ENCODE measurements at places on chromosomes 4 and X.
A peak's percentile ranks its signal among the peaks of the same experiment; 100 is the strongest.

DNA sequence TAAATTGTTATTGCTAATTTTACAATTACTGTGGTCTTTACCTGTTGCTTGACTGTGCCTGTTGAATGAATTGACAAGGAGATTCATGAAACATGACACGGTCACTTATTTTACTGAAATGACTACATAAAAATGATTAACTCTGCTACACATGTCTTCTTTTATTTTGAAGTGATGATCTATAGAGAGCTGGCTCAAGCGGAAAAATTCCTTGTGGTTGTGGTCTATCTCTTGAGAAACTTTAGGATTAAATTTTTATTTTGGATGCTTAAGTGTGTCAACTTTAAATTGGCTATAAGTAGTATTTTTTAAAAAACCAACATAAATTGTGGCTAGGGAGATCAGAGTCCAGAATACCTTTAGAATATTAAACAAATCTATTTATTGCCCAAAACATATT, 131.8 kb upstream of the PITX2 start:
- DNase-seq: no peak

DNA sequence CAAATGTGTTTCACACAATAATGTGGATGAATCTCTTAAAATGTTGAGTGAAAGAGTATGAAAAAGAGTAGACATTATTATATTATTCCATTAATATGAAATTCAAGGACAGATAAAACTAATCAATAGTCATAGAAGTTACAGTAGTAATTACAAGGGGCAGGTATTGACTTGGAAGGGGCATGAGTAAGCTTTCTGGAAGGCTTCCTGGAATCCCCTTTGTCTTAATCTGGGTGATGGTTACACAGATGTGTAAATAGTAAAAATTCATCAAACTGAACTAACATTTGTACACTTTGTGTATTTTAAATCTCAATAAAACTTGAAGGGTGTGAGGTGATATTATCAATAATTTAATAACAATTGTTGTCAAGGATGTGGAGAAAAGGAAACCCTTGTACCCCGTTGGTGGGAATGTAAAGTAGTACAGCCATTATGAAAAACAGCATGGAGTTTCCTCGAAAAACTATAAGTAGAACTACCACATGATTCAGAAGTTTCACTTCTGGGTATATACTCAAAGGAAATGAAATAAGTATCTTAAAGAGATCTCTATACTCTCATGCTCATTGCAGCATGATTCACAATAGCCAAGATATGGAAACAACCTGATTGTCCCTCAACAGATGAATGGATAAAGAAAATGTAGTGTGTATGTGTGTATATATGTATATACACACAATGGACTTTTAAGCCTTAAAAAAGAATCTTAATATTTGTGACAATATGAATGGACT, 96.9 kb upstream of the MID1IP1 start:
- no peak for DNase-seq

DNA sequence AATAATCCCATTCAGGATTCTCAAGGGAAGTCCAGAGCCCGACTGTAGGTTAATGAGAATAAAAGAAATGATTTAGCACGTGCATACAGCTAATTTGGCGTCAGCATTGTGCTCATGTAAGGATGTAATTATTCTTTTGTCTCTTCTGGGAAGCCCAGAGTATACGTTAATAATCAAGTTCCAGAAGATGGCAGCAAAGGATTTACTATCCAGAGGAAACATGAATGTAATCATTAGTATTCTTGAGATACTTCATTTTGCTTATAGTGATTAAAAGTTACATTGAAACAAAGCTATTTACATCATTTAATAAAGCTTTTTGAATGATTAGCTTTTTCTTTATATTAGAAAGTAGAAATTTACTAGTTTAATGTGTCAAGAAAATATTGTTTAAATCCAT, 27.1 kb upstream of the MAP9 start:
- no peak for DNase-seq

GRCh38 chr4:153074936-153075630, 129.2 kb upstream of the TRIM2 start:
- no peak for DNase-seq

DNA sequence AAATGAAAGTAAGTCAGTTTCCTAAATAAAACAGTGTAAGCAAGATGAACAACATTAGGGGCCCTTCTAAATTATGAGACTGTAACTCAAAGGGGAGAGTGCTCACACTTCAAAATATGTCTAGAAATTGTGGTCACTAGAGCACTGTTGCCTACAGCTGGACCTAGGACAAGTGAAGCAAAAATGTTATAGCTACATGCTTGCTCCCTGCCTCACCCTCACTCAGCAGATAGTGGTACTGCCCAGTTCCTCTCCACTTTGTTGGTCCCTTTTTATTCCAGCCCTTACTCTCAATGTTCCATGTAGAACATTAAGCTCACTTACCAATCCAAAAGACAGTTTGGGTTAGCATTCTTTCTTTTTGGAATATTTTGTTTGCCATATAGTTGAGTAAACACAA, 147.3 kb downstream of the GRIA3 start:
- no peak for DNase-seq

- DNase-seq: no peak
Measured at GRCh38 chrX:37599729-37600128, 28.3 kb downstream of the LANCL3 start.

DNA sequence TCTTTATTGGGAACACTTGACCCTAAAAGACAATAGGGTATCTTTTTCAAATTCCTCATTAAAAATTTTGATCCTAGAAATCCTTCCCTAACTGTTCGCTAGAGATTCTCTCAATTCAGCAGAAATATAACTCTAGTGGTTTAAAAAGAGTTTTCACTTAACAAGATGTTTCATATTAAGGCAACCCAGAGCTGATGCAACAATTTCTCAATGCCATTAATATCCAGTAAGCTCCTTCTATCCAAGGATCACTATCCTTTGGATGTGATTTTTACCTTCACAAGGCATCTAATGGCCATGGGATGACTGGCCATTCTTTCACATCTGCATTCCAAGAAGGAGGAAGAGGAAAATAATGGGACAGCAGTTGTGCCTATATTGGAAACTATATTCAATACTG, 183.4 kb downstream of the ANKRD50 start:
- no peak for DNase-seq

GRCh38 chr4:113183032-113183605, 133.7 kb downstream of the ANK2 start:
- DNase-seq: no peak

DNA sequence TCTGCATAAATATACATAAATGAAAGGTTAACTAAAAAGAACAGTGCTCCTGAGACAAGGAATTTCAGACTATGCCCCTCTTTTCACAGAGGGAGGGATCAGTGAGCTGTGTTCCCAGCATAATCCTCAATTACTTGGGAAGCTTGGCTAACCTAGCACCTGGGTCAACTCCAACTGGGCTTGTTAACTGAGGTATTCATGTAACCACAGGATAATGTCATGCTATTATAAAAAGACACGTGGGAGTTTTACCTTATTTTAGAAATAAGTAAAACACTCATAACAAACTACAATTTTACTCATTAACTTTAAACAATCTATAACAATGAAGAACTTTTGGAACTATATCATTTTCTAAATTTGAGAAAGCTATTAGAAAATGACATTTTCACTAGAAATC, 48.6 kb downstream of the RPGR start:
- no peak for DNase-seq

DNA sequence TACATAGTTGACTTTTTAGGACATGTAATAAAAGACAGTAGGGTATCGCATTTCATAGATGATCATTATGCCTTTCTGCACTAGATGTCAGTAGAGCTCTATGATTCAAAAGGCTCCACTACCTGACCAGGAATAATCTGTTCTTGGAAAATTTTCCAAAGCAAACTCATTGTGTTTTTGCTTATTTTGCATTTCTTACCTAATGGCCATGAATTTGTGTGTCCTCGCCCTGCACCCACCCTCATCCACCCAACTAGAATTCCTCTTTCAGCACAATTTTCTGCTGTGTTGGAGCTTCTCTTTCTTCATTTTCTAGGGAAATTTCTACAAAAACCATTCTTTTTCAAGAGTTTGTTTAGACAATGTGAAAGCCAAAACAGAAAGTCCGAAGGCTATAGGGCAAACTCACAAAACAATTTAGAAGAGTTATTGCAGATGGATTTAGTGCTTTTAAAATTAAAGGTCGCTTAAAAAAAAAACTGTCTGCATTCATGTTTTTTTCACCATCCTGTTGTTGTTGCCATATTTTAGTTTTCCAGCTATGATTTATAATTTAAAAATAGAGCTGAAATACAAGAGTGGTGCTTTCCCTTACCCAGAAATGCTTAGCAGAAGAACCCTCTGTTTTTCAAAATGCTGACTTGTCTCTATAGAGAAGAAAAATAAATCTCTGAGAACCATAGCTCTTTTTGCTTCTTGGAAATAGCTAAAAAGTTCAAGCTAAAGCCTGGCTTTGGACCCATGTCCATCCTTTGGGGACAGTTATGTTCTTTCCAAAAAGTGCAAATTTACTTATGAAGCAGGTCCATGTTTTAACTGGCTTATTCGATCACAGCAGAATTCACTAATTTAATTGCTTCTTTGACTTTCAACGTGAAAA, 183.7 kb downstream of the SPATA18 start:
- no peak for DNase-seq

GRCh38 chr4:176437756-176438155, 118.0 kb downstream of the SPCS3 start:
- DNase-seq: no peak

DNA sequence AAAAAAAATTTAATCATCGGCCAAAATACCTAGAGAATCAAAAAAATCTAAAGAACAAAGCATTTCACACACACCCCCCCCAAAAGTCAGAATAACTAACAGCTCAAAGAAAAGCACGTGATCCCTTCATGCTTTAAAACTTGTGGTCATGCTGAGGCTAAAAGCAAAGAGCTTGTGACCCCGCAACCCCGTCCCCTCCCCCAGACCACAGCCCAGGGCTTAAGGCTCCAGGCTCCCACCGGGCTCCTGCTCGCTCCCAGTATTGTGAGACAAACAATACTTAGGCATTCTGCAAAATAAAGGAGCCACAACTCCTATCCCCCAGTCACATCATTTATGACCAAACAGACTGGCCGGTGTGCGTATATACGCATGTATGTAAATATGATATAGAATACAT, 62.1 kb upstream of the CCDC160 start:
- no peak for DNase-seq

- no peak for DNase-seq
Measured at GRCh38 chr4:15890246-15890829, 48.2 kb downstream of the FGFBP1 start.

DNA sequence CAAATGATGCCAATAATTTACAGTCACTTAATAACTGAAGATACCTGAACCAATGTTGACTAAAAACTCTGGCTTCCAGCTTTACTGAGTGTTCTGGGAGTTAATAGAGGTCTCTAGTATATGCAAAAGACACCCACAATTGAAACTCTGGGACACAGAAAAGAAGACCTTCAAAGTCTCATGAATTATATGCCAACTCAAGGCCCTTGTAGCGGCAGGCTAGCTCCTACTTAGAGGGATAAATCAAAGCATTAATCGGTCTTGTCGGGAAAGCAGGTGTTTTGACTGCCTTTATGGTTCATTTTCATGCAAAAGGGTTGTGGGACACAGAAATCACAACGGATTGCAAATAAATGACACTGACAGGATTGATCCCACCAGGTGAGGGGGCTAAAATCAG, 55.9 kb downstream of the PCDH18 start:
- no peak for DNase-seq

DNA sequence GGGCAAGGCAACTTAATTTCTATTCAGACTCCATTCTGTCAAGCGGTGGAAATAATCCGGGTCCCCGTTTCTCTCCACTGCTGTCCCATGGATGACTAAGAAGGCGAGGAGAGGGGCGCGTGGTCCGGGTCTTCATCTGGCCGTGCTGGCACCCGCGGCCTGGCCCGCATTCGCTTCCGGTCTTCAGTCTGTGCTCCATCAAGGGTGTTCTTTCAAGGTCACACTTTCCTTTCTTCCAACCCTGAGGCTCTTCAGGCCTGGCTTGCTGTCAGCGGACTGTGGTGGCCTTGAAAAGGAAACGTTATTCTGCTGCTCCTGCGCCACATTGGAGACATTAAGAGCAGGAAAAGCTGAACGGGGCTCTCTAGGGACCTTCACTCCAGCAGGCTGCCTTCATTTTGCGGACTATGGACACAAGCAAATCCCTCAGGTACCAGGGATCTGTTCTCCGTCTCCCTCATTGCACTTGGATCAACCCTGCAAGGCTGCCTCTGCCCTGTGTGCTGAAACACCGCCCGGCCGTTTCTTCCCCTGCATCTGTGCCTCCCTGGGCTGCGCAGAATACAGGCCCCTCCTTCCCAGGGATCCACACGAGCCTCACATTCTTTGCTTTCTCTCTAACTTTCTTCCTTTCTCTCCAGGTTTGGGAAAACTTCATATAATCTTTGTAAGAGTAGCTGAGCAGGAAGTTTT, 5.7 kb upstream of the SLC25A4 start:
- peak; percentile 5 for DNase-seq

- no peak for DNase-seq
Measured at GRCh38 chrX:132732236-132732635, 226.2 kb downstream of the HS6ST2 start.

- DNase-seq: no peak
Measured at GRCh38 chr4:20621476-20621875, 78.8 kb upstream of the PACRGL start.

- DNase-seq: no peak
Measured at GRCh38 chrX:1244164-1245076, 24.2 kb upstream of the CSF2RA start.

DNA sequence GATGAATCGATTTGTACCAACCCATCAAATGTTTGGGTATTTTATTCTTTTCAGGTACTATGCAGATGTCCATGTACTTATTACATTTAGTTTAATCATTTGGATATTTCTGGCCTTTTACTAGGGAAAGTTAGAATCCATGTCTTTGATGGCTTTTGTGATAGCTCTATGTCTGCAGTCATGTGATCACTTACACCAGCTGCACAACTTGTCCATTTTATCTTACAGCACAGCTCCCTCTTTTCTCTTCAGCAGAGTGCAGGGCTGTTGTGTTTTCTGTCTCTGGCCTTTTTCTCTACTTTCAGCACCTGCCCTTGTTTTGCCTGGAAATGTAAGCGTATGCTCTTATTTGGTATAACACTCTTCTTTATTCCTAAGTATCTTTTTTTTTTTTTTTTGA, 30.6 kb downstream of the WWC2 start:
- DNase-seq: no peak

DNA sequence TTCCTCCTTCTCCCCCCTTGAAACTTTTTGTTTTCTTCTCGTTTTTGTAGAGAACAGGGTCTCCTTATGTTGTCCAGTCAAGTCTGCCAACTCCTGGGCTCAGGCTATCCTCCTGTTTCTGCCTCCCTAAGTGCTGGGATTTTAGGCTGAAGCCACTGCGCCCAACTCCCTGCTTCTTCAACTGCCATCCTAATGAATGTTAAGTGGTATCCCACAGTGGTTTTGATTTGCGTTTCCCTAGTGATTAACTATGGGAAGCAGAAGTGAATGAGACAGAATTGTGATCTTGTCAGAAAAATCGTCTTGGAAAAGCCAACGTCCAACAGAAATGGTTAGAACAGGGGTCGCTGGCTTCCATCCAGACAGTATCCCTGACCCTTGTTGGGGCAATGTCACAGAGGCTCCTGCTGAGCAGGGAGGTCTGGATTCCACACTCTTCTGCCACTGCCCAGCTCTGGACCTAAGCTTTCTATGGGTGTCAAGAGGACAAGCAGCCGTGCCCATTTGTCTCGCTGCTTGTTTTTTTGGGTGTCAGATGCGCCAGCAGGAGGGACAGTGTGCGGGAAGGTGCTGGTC, 869 bp upstream of the ADD1 start:
- DNase-seq: no peak

Data from NCI-H2107 (cell line).